ENCODE measurements at places on chromosomes 12 and 14. TPM values are rescaled to one million over a fixed set of nuclear protein-coding genes. Genes with fewer than 3 reads are reported as not detected.

ATP23 gene
- total RNA-seq, result 33.1 TPM

GRCh38 chr14:45715946-45716345 lies 462.9 kb upstream of the MIS18BP1 start:
- no peak for DNase-seq
- no peaks in the 10 kb centered on the region for H3K36me3 ChIP-seq
- H3K27ac ChIP-seq, result no peak overlapping the region
- H3K4me3 ChIP-seq, result no peak overlapping the region
- H3K27me3 ChIP-seq, result no peaks in the 10 kb centered on the region
- H3K4me1 ChIP-seq, result no peaks in the 10 kb centered on the region

GRCh38 chr14:100032738-100033137 lies 32.5 kb upstream of the EVL start:
- DNase-seq, result no peak
- peak overlapping the region; percentile 82 for H3K27ac ChIP-seq
- no peak overlapping the region for H3K4me3 ChIP-seq
- H3K36me3 ChIP-seq, result no peaks in the 10 kb centered on the region
- H3K4me1 ChIP-seq, result peaks cover 4% of the 10 kb centered on the region
- H3K27me3 ChIP-seq, result no peaks in the 10 kb centered on the region

GRCh38 chr14:96958057-96958456 lies 160.9 kb downstream of the VRK1 start:
- no peak for DNase-seq
- no peak overlapping the region for H3K27ac ChIP-seq
- no peak overlapping the region for H3K4me3 ChIP-seq

GRCh38 chr12:124264089-124264795 lies 30.7 kb upstream of the RFLNA start:
- H3K27me3 ChIP-seq, result no peaks in the 10 kb centered on the region
- H3K4me1 ChIP-seq, result no peaks in the 10 kb centered on the region
- H3K4me3 ChIP-seq, result no peak overlapping the region
- H3K36me3 ChIP-seq, result no peaks in the 10 kb centered on the region
- no peak for DNase-seq

LMNTD1 gene
- total RNA-seq, result not detected

DNA sequence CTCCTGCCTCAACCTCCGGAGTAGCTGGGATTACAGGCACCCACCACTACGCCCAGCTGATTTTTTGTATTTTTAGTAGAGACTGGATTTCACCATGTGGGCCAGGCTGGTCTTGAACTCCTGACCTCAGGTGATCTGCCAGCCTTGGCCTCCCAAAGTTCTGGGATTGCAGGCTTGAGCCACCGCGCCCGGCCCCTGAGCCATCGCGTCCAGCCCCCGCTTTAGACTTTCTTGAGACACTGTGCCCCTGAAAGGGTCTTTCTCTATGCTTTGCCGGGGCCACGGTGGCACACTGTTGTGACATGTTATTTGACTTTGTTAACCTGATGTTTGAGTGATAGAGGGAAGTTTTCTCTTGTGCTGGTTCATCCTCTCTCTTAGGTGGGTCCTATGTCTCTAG lies 186.4 kb downstream of the BTG1 start:
- no peaks in the 10 kb centered on the region for H3K27me3 ChIP-seq
- no peak overlapping the region for H3K27ac ChIP-seq
- H3K4me1 ChIP-seq, result no peaks in the 10 kb centered on the region
- no peaks in the 10 kb centered on the region for H3K36me3 ChIP-seq
- H3K4me3 ChIP-seq, result no peak overlapping the region

- H3K27me3 ChIP-seq, result no peaks in the 10 kb centered on the region
- H3K4me1 ChIP-seq, result no peaks in the 10 kb centered on the region
- H3K36me3 ChIP-seq, result no peaks in the 10 kb centered on the region
- no peak overlapping the region for H3K4me3 ChIP-seq
These were observed 56.1 kb downstream of the SLC35F4 start for GRCh38 chr14:57809808-57810207.

DNA sequence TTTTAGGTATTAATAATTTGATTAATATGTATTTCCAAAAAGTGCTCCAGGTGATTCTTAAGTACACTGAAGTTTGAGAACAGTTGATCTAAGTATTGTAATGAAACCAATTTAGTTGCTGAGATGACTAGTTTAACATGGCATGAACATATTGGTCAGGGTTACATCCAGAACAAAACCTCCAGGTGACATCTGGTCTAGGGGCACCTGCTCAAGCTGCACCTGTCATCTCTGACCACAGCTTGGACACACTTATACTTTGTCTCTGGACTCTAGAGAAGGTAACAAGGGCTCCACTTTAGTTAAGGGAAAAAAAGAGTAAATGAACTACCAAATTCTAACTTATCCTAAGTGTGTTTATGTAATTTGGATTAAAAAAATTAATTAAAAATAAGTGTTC lies 8.1 kb downstream of the ARID2 start:
- H3K4me3 ChIP-seq, result no peak overlapping the region
- H3K27me3 ChIP-seq, result no peaks in the 10 kb centered on the region
- no peak overlapping the region for H3K27ac ChIP-seq
- H3K36me3 ChIP-seq, result no peaks in the 10 kb centered on the region

Data from breast epithelium (tissue), 4 donors.